Fibroblast of skin of left quadriceps (primary cell): ENCODE measurements at places on chromosomes 5 and 9.
A peak's percentile ranks its signal among the peaks of the same experiment; 100 is the strongest.

DNA sequence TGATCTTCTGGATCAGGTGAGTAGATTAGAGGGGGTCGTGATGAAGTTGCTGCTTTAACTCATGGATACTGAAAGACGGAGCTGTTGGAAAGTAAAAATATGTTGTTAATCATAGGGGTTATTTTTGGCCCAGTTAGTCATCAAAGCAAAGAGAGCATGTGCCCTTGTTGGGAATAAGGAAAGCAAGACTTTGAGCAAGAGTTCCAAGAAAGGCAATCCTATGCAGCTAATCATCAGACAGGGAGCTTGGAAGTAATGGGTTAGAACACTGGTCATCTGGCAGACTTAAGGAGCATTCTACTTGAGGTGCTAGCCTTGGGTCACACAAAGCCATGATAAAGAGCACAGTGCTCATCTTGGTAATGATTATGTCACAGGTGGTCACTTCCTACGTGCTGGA is 18.3 kb downstream of the ASPN start:
- DNase-seq: peak; percentile 84

DNA sequence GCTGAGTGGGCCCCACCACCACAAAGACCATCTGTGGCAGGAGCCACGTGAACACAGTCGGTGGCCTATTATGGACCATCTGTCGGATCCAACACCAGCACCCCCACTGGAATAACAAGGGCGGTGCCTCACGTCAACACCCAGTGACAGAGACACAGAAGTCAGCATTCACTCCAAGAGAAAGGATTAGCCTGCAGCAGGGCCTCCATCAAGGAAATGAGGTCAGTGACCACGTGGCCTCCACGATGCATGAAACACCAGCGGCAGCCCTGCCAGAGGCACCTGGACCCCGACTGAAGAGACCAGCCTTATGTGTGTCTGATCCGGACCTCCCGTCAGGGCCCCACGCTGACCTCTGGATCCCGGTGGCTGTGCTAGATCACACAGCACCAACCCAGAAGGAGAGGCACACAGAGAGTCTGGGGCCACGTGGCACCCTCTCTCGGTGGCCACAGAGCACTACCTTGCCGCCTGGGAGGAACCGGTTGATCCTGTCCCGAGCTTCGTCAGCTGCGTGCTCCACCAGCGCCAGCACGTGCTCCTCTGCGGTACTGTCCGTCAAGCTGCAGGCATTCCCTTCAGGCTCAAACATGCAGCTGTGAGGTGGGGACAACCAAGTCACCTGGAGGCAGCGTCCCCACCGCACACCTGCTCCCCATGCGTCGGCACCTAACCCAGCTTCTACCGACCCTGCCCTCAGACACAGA is 9.0 kb downstream of the BRD9 start:
- no peak for DNase-seq

GRCh38 chr5:168701641-168702040 is 122.5 kb upstream of the PANK3 start:
- no peak for DNase-seq

GRCh38 chr5:125558466-125558865 is 812.0 kb upstream of the ZNF608 start:
- no peak for DNase-seq

DNA sequence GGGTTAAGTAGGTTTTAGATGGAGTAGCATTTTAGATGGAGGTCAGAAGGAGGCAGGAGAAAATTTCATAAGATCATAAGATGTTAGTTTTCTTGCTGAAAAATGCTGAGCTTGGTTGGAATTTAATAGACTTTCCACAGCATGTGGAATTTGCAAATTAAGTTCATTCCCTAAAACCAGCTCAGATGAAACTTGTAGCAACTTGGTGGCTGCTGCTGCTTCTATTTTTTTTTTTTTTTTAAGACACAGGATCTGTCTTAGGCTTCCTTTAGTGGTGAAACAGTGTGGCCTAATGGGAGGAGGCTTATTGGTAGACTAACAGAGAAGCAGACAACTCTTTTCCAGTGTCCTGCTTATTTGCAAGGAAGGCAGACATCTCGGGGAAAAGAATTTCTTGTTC is 154.5 kb downstream of the AOPEP start:
- DNase-seq: no peak

DNA sequence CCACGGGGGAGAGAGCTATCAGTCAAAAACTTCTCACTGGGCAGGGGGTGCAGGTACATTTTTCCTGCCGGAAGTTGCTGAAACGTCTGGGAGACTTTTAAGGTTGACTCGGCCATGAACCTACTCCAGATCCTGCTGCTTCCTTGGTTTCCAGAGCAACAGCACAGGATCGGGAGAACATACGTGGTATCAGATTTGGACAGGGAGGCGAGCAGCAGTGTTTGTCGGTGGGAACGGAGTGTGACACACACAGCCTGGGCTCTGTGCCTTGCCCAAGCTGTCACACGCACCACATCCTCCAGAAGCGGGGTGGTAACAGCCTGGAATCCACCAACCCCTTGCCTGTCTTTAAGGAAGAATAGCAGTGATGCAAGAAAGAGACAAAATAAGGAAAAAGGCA is 276.5 kb downstream of the SLIT3 start:
- DNase-seq: no peak

DNA sequence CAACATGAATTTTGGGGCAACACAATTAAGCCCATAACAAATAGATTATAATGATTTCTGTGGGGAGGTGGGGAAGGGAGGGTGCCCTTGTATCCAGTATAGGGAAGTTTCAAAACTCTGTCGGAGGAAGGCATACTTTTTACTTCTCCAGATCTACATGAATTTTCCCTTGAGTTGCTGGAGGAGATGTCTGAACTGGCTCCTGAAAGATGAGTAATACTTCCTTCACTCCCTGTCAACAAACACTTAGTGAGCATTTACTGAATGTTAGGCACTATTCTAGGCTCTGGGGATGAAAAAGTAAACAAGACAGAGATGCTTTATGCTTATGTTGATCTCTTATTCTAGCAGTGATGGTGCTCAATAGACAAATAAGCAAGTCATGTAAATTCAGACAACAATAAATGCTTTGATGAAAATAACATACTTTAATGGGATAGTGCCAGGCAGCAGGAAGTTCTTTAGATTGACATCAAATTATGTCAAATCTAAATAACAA is 197.9 kb upstream of the ANKH start:
- no peak for DNase-seq

DNA sequence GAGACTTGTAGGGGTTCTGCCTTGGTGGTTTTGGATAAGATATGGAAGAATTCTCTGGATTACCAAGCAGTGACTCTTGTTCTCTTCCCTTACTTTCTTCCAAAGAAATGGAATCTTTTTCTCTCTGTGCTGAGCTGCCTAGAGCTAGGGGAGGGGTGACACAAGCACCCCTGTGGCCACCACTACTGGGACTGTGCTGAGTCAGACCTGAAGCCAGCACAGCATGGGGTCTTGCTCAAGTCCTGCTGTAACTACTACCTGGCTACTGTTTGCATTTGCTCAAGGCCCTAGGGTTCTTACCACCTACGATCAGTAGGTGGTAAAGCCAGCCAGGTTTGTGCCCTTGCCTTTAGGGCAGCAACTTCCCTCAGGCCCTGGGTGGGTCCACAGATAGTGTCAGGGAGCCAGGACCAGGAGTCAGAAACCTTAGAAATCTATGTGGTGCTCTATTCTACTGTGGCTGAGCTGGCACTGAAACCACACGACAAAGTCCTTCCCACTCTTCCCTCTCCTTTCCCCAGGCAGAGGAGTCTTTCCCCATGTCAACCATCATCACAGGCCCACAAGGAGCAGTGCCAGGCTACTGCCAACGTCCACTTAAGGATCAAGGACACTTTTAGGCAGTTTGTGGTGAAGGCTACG is 53.8 kb downstream of the SREK1 start:
- DNase-seq: no peak

GRCh38 chr9:136383436-136383835 is 10.0 kb upstream of the CARD9 start:
- no peak for DNase-seq

GRCh38 chr5:68838157-68838718 is 255.6 kb upstream of the SLC30A5 start:
- DNase-seq: no peak
